ENCODE measurements at places on chromosomes 5 and 9.
A peak's percentile ranks its signal among the peaks of the same experiment; 100 is the strongest.

DNA sequence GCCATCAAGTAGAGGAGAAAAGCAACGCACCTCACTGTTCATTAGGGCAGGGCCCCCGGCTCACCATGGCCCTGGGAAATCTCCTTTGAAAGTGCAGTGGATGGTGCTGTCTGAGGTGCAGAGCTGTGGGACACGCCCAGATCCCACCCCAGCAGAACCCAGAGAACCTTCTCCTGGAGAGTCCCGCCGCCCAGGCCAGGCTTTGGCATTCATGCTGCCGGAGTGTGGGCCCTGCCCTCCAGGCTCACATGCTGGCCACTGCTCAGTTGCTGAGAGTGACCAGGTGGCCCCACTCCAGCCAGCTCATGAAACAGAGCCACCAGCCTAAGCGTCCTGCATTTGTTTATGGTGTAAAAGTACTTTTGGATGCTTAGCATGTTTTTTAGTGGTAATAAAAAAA is 23.8 kb upstream of the LRRC14B start:
- no peak for DNase-seq

GRCh38 chr5:159286420-159287035 is 23.4 kb downstream of the UBLCP1 start:
- no peak for DNase-seq

DNA sequence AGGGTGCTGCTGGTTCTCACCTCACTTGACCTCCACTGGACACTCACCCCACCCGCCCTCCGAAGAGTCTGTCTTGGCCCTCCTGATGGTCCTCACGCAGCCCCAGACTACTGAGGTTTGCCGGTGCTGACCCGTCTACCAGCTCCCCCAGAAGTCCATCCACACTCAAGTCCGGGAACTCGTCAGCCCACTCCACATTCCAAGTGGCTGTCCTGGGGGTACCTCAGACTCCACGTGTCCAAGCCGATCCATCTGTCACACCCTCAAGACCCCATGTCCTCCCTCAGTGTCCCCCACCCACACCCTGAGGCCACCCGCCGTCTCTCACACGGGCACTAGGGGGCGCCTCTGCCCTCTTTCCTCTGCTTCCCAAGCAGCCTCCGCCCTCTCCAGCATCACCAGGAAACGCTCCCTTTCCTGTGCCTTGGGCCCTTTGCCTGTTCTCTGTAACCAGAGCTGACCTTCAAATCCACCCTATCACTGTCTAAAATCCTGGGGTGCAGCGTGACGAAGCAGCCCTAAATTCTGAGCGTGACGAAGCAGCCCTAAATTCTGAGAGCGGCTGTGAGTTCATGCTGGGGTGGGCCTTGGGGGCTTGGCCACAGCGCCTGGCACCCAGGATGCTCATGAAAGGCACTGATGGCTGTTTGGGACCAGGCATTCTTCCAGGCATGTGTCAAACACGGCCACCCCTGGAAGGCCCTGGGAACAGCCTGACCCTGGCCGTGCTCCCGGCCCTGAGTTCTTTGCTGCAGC is 95.7 kb downstream of the KCNT1 start:
- peak; percentile 5 for DNase-seq

DNA sequence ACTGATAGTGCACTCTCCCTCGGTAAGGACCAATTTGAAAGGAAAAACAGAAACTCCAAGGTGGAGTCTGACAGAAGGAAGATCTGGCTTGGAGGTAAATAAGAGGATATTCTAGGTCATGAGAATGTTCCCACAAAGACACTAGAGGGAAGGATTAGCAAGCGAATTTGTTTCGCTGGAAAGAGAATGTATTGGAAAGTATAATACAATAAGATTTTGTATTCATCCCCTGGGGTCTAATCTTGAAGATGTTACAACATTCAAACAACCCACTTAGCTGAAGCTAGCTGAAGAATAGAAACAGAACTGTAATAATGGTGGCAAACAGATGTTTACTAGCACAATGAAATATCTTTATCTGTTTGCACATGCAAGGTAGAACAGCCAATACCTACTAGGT is 158.7 kb downstream of the GNAQ start:
- no peak for DNase-seq

DNA sequence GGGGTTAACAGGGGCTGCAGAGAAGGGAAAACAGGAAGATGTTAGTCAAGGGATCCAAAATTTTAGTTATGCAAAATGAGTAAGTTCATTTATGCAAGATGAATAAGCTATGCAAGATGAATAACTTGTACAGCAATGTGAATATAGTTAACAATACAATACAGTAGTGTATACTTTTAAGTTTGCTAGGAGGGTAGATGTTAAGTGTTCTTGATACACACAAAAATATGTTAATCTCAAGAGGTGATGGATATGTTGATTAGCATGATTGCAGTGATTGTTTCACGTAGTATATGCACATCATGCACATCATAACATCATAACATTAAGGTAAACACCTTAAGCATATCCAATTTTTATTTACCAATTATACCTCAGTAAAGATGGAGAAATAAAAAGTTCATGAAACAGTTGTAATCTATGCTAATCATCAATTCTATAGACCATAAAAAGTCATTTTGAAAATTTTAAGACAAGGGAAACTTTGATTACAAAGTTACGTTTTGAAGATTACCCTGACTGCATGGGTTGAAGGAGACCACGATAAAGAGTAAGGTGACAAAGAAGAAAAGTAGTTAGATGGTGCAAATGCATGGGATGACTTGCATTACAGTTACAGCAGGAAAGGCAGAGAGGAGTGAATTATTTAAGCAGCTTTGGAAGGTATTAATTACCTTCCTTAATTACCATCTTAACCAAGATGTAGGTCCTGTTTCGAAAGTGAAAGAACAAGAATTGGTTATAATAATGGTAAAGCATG is 31.4 kb downstream of the FAM174A start:
- no peak for DNase-seq

- no peak for DNase-seq
These were observed 107.9 kb downstream of the RXRA start for GRCh38 chr9:134433909-134434882.

DNA sequence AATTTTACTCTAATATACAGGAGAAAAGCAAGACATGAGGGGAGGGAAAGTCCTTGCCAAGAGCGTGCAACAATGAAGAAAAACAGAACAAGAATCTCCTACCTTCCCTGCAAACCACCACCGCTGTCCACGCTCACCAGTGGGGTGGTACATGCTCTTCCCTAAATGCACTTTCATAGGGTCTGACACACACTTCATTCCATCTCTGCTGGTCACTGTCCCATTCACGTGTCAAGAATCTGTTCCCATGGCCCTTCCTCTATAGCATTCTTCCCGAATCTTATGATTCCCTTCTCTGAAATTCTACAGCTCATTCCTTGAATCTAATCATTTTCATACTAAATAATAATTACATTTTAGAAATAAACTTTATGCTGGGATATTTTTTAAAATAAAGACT is 11.4 kb upstream of the DNAH5 start:
- DNase-seq = no peak
